NCI-H1436 treated with DMSO at 0.1 percent for 48 hours (cell line): ENCODE measurements at places on chromosomes 12 and 14.

- no peak for DNase-seq
Observed at GRCh38 chr12:25992026-25992782, 33.7 kb downstream of the RASSF8 start.

DNA sequence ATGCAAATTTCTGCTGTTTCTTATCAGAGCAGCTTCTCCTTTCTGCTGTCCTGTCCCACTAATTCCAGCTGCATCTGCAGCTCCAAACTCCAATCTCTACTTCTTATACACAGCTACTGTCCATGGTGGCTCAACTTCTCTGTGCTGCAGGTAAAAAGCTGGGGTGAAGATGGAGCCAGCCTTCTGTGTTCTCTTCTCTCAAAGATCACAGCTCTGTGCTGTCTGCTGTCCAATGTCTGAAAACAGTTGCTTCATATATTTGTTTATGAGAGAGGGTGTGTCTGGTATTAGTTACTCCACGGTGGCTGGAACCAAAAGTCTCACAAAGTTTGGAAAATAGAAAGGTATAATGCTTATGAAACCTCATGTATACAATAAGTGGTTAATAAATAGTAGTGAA lies 445.8 kb upstream of the TBX3 start:
- no peak for DNase-seq

GRCh38 chr12:88227871-88228270 lies 85.8 kb downstream of the TMTC3 start:
- no peak for DNase-seq

DNA sequence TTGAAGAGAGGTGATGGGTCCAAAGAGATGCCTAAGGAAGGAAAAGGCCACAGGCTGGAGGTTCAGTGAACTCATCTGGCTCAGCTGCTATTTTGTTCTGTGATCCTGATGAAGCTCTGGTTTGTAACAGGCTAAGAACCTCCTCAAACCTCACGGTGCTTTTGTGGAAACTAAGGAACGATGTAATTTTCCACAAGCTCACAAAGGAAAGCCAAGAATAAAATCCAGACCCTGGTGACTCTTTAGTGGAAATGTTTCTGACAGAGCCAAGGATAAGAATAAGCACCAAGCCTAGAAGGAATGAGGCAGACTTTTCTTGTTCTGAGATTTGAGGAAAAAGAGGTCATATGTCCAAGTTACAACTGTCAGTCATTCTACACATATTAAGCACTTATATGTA lies 93.6 kb downstream of the SLC24A4 start:
- DNase-seq = no peak

DNA sequence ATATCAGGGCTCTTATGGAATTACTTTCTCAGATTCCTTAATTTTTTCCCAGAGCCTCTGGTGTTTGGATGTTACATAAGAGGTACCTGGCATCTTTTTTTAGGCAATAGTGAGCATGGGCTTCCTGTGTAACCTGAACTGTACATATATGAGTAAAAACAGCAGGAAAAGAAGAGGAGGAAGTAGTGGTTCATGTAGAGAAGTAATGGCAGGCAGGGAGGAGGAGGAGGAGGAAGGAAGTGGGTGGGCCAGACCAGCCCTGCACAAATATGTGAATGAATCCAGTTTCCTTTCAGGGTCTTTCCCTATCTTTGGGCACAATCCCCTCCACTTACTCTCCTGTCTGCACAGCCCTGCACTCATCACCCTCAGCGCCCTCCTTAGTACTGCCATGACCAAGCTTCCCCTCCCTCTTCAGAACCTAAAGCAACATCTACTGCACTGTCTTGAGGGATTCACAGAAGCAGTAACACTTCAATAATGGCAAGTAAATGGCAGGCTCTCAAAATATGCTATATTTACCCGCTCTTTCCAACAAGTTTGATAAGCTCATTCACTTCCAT lies 40.9 kb upstream of the GSG1 start:
- no peak for DNase-seq

DNA sequence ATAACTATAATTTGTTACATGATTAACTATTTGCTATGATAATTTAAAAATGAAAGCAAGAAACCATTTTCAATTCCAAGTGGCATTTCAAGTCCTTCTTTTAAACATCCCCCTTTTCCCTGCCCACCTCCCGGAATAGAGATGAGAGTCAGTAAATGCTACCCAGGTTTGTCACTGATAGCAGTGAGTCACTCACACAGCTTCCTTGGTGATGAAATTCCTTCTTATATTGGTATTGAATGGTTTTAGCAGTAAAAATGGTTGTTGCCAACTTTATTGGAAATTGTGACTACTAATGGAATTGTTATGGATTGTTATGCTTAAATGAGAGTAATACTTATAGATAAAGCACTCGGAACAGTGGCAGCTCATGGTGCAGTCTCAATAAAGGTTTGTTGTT lies 90.5 kb downstream of the PPM1A start:
- DNase-seq = no peak
